ENCODE measurements at places on chromosomes 3 and 15.

GRCh38 chr3:4712109-4712508 lies 219.0 kb downstream of the ITPR1 start:
- DNase-seq, result peak; percentile 57

GRCh38 chr3:129027544-129027880 lies 26.4 kb downstream of the EFCC1 start:
- DNase-seq, result no peak

GRCh38 chr15:69119683-69120395 lies 40.6 kb upstream of the GLCE start:
- DNase-seq, result no peak

DNA sequence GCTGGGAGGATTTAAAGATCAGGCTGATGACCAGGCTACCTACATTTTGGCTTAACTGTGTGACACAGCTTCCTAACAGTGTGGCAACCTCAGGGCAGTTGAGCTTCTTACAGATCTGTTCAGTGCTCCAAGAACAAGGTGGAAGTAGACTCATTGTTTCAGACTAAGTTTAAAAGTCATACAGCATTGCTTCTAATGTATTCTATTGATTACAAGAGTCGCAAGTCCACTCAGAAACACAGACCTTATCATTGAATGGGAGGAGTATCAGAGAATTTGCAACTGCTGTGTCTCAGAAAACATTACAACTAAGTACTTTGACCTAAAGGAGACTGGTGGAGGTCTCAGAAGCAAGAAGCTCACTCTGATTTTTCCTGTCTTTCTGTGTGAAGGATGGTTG lies 579.5 kb upstream of the TGFBR2 start:
- no peak for DNase-seq

DNA sequence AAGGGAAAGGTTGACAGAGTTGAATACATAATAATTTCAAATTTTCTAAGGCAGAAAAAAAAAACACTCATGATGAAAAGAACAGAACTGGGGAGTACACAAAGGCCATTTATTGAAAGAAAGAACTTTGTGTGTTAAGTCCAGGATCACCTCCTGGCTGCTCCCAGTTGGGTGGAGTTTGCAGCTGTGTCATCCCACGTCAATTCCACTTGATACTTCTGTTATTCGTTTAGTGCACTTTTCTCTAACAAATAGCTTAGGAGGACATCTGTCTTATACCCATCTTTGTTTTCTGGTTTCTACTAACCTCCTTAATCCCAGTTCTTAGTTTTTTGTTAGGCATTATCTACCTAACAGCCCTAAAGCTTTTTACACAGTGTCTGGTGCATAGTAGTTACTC lies 44.7 kb downstream of the SGO1 start:
- no peak for DNase-seq

GRCh38 chr15:63447017-63447676 lies 57.2 kb upstream of the USP3 start:
- DNase-seq, result no peak

DNA sequence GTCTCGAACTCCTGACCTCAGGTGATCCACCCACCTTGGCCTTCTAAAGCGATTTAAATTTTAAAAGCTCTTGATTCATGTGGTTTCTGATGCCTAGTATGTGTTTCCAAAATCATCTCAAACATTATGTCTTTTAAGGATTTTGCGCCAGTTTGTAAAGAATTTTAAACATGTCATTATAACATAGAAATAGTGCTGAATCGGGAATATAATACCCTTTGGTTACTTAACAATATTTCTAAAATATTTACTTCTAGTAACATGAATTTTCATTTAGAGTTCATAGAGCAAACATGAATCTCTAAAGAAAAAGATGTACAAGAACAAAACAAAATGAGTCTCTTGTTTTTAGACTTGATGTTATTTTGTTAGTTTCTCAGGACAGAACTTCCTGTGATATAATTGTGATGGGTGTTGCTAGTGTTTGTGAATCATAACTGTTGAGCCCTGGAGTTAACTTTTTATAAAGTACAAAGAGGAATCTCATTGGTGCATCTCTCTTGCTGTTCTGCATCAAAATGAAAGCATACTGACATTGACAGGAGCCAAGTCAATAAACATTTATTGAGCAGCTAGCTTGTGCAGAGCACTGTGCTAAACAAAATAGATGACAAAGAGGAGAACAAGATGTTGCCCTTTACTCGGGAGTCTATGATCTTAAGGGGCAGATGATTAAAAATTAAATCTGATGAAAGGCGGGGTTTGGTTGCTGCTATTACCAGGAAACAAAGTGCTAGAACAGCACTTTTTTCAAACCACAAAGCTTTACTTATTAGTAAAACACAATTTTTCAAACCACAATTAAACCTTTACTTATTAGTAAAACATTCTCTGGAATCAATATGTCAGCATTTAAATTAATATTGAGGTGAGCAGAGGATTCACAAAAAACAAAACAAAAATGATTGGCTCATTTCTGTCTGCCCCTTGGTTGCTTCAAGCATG lies 73.4 kb downstream of the MME start:
- DNase-seq, result no peak

GRCh38 chr15:36676211-36676610 lies 96.8 kb downstream of the CDIN1 start:
- DNase-seq, result no peak

DNA sequence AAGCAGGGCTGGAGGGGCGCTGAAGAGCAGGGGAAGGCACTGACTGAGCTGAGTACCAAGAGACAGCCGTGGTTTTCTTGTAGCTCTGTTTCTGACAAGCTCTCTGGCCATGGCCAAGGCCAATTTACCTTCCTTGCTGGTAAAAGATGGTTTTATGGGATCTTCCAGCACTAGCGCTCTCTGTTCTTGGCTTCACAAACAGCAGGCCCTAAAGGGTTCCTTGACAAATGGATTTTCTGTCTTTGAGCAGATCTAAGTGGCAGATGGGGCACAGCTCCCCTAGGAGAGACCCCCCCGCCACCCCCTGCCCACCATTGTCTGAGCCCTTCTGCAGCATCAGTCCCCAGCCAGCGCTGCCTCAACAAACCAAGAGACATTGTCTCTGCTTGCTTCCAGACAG lies 66.6 kb downstream of the GAP43 start:
- DNase-seq, result no peak

Data from HFFc6 (cell line).